ENCODE measurements at places on chromosomes 11 and 22.

- no peak for DNase-seq
These were observed 26.9 kb upstream of the HTR3A start for GRCh38 chr11:113947994-113948393.

- DNase-seq = no peak
These were observed 65.6 kb upstream of the SESN3 start for GRCh38 chr11:95296621-95297025.

- no peak for DNase-seq
These were observed 12.2 kb upstream of the ARHGAP32 start for GRCh38 chr11:129204150-129204838.

GRCh38 chr11:69512790-69513189, 31.3 kb downstream of the LINC01488 start:
- DNase-seq = no peak

DNA sequence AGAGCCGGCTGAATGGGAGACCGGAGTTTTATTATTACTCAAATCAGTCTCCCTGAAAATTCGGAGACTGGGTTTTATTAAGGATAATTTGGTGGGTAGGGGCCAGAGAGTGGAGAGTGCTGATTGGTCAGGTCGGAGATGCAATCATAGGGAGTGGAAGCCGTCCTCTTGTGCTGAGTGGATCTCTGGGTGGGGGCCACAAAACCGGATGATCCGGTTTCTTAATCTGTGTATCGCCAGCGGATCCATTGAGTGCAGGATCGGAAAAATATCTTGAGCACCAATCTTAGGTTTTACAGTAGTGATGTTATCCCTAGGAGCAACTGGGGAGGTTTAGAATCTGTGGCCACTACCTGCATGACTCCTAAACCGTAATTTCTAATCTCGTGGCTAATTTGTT, 886 bp upstream of the NIPSNAP1 start:
- DNase-seq = no peak

DNA sequence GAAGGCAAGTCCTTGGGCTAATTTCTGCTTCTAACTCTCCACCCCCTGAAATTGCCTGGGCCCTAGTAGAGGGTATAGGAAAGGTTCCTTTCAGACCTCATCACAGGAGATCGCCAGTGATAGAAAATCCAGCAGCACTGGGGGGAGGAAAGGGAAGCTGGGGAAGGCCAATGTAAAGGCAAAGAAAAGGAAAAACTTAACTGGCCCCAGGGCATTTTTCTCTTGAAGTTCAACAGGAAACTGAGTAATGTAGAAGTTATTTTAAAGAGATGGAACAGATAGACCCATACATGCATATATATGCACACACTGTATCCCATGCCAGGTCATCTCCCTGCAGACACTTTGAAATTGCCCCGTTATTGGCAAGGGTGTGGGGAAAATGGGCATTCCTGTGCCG, 134.0 kb downstream of the TRIM44 start:
- DNase-seq = no peak

GRCh38 chr22:34975721-34976120, 90.2 kb upstream of the ISX start:
- DNase-seq = no peak

DNA sequence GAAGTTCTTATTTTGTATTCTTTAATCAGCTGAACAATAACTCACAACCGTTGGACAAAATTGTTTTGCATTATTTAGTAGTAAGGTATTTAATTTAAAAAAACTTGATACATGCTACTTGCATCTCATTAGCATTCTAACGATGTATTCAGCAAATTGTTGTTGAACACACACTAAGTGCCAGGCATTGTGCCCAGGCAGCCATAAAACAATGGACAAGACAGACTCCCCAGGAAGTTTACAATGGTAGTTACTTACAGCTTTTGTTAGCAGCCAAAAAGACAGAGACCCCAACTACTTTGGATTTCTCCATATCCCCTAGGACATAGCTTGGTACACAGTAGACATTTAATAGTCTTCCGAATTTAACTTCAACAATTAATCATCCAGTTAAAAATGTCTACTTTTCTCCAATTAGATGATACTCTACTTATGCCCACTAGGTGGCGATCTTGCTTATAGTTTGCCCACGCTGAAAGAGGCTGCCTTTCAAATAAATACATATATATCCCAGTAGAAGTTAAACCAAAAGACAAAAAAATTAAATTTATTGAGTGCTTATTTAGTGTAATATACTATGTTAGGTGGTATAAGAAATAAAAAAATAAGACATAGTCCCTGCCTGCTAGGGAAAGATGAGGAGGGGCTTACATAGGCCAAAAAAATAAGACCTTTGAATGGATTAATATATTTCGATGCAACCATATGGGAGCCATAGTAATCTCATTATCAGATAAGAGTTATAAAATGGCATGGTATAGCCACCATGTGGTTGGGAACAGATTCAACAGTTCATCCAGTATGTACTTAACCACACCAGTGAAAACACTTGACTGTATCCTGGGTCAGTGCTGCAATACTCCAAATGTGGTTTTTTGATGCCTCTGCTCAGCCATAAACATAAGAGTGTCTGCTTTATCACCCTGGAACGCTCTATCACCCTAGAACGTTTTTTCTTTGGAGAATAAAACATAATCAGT, 2.0 kb upstream of the FJX1 start:
- peak; percentile 58 for DNase-seq

GRCh38 chr11:114026355-114026754, 33.2 kb upstream of the ZBTB16 start:
- DNase-seq = no peak

- no peak for DNase-seq
These were observed 389.6 kb upstream of the ARHGAP42 start for GRCh38 chr11:100297516-100297915.

- no peak for DNase-seq
These were observed 13.0 kb upstream of the OPCML start for GRCh38 chr11:133545199-133545803.

- no peak for DNase-seq
These were observed 28.0 kb downstream of the SLN start for GRCh38 chr11:107683807-107684206.

DNA sequence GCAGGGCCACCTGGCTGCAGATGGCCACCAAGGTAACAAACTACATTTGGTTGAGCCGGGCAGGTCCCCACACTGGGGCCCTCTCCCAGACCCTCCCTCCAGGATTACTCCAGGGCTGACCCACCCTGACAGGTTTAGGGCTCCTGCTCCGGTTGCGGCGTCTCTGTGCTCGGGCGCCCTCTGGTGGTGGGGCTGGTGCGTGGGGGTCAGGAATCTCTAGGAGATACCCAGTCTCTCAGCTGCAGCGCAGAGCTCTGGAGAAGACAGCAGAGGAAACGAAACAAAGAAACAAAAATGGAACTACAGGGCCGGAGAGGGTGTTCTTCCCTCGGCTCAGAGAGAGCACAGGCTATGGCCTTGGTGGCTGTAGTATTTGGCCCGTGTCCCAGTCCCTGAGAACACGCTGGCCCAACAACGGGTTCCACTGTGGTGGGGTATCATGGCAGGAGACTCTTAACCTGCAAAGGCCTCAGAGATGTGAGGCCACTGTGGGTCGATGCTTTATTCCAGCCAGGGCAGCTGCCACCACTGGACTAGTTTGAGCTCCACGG, 2.4 kb downstream of the C11orf96 start:
- DNase-seq = no peak

DNA sequence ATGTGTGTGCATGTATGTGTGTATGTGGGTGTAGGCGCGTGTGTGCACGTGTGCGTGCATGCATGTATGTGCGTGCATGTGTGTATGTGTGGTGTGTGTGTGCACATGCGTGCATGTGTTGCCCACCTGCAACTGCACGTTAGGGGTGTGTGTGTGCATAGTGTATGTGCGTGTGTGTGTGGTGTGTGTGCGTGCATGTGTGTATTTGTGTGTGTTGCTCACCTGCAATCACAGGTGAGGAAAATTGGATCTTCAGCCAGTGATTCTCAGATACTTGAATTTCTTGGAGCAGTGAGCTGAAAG, 54.3 kb downstream of the ST14 start:
- DNase-seq = no peak

GRCh38 chr11:5277807-5278382, 8.2 kb upstream of the HBE1 start:
- no peak for DNase-seq

DNA sequence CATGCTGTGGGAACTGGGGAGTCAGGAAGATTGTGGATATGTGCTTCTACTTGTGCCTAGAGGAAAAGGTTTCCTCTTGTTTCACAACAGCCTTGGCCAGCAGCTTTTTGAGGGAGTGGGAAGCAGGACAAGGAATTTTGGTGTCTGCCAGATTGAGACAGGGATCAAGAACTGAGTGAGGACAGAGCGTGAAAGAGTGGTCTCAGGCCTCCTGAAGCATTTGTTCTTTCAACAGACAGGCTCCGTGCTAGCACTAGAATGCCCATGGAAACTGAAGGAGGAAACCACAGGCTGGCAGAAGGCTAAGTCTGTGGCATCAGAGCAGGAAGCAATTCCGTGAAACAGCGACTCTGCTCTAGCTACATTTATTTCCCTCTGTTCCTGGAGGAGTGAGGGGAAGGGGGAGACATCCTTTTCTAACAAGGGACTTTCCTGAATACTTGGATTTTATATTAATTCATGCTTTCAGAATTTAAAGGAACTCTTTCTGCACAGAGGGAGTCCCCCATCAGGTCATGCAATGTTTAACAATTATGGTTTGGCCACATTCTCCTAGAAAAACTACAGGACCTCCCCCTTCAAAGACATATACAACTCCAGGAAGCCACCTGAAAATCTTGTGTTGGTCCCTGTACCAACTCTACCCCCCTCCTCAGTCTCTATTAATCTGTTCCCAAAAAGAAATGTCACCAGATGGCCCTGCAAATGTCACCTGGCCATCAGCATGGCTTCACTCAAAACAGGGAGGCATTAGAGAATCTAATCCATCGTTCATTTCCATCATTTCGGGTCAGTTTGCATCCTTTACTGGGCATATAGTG, 96.1 kb downstream of the SYT9 start:
- DNase-seq = no peak

- no peak for DNase-seq
These were observed 54.4 kb downstream of the GRAMD1B start for GRCh38 chr11:123484448-123484847.

GRCh38 chr22:40238425-40239344, 61.0 kb downstream of the TNRC6B start:
- no peak for DNase-seq

- no peak for DNase-seq
These were observed at the start of gene RGL4 for GRCh38 chr22:23690713-23691112. Gene RGL4, plus strand, starts transcription at chr22:23691013. Its CDS starts 1,018 bp downstream, at chr22:23692031.

DNA sequence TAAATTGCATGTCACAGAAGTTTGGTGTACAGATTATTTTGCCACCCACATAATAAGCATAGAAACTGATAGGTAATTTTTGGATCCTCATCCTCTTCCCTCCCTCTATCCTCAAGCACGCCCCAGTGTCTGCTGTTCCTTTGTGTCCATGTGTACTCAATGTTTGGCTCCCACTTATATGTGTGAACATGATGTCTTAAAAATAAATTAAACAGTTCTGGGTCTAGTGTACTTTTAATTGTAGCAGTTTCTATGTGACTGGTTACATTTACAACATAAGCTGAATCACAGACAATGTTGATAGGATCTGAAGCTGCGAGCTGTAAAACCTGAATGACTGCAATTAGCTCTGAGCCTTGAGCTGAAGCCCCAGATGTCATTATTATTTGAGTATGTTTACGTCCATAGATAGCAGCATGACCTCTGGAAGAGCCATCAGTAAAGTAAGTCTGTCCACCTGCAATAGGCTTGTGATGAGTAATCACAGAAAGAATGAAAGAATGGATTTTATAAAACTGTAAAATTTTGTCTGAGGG, 29.7 kb downstream of the OR10A6 start:
- no peak for DNase-seq

DNA sequence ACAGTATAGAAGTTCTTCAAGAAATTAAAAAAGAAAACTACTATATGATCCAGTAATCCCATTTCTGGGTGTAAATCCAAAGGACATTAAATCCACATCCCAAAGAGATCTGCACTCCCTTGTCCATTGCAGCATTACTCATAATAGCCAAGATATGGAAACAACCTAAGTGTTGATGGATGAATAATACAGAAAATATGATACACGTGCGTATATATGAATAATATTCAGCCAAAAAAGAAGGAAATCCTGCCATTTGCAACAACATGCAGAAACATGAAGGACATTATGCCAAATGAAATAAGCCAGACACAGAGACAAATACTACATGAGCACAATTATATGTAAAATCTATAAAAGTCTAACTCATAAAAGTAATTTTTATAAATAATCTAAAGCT, 306.3 kb upstream of the ANO3 start:
- no peak for DNase-seq

- no peak for DNase-seq
These were observed 8.9 kb downstream of the UVRAG start for GRCh38 chr11:75823946-75824345.

DNA sequence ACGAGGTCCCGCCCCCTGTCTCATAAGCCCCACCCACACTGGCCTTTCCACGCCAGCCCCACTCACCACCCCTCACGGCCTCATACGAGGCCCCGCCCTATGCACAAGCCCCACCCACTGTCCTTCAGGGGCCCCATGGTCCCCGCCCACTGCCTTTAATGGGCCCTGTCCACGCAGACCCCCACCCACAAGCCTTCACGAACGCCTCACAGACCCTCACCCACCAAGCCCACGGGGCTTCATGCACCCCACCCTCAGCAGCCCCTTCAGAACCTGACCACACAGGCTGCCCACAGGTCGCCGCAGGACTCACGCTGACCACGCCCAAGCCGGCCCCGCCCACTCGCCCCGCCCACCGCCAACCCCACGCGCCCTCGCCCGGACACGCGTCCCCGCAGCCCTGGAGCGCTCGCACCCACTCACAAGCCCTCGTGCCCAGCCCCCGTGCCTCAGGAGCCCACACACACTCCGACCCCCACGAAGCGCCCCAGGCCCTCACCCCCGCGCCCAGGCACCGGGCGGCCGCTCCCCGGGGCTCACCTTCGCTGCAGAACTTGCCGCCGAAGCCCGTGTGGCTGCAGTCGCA, 10.5 kb downstream of the NRXN2 start:
- no peak for DNase-seq

- no peak for DNase-seq
These were observed 18.2 kb upstream of the GRK2 start for GRCh38 chr11:67247946-67248550.

- DNase-seq = peak; percentile 64
These were observed 5.2 kb downstream of the USP2 start for GRCh38 chr11:119376197-119376847.

- DNase-seq = no peak
These were observed 254.8 kb downstream of the GRIK4 start for GRCh38 chr11:120766318-120766717.

DNA sequence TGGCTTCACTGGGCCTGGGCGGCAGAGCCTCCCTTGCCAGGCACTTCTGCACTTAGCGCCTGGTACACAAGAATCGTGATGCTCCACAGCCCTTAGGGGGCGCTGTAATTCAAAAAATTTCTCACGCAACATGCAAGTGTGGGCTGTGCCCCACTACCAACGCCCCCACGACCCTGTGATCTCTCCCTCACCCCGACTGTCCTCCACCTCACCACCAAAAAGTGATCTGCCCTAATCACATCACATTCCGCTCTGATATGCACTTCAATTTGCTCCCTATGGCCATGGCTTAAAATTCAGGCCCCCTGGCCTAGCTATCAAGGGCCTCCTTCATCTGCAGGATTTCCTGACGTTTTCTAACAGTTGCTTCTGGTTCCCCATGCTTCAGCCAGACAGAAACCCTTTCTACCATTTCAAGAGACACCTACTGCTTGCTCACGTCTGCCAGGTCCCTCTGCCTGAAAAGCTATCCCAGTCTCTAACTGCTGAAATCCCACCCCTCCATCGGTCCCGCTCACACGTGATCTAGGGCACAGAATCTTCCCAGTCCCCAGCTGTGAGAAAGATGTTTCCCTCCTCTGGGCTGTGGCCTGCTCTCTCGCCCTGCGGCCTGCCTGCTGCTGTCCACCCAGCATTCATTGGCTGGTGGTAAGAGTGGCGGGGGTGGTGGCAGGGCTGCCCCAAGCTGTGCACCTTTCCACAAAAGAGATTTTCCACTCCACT, 27.9 kb upstream of the LRRC32 start:
- DNase-seq = no peak
